Bone marrow (tissue), 2 donors: ENCODE measurements at places on chromosomes 3 and 15.

- no peak for DNase-seq
These were observed 1.7 kb downstream of the PLA2G4D start for GRCh38 chr15:42092398-42093318.

- no peak for DNase-seq
These were observed 292.8 kb downstream of the TBL1XR1 start for GRCh38 chr3:176904506-176904905.

- DNase-seq = no peak
These were observed 69.2 kb upstream of the MFGE8 start for GRCh38 chr15:88982304-88982945.

DNA sequence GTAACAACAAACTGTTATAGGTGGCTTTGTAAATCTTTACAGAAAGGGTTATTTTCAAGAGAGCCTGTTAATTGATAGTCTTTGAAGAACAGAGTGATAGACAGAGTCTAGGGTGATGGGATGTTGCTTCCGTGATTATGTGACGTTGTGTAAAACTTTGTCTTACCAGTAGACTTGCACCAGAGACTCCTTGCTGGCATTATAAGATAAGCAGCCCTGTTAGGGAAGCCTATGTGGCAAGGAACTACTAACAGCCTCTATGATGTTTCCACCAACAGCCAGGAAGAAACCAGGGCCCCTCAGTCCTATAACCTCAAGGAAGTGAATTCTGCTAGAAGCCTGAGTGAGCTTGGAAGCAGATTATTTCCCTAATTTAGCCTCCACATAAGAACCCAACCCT lies 18.9 kb downstream of the STT3B start:
- no peak for DNase-seq

GRCh38 chr15:54504695-54505094 lies 526.5 kb downstream of the UNC13C start:
- DNase-seq = no peak

GRCh38 chr3:170414202-170414663 lies 4.4 kb upstream of the CLDN11 start:
- peak; percentile 30 for DNase-seq

DNA sequence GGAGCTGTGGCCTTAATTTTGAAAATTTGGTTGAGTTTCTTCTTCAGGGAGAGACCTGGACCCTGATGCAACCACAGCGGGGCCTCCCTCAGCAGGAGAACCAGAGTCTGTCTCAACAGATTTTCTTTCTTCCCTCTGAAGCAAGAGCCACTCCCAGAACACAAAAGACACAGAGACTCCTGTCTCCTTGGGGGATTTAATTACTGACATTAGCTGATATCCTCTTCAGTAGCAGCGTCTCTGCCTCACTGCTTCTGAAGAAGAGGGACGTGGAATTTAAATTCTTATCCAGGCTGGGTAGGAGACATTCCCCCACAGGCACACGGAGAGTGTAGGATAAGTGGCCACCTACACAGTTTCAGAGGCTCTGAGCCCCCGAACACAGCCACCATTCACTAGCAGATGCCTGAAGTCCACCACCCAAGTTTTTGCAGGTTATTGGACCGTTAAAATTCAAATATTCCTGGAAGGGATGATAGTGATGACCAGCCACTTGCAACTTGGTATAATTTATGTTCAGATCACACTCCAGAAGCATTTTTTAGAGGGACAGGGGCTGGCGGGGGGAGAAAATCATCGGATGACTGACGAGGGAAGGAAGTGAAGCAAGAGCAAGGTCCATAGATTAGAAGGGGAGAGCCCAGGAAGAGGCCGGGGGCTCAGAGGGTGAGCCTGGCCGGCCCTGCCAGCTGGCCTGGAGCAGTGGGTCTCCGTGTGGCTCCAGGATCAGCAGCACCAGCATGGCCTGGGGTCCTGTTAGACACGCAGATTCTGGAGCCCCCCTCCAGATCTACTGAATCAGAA lies 109.7 kb downstream of the BDH1 start:
- DNase-seq = no peak

- DNase-seq = no peak
These were observed 908 bp upstream of the RARB start for GRCh38 chr3:25427155-25427554.

DNA sequence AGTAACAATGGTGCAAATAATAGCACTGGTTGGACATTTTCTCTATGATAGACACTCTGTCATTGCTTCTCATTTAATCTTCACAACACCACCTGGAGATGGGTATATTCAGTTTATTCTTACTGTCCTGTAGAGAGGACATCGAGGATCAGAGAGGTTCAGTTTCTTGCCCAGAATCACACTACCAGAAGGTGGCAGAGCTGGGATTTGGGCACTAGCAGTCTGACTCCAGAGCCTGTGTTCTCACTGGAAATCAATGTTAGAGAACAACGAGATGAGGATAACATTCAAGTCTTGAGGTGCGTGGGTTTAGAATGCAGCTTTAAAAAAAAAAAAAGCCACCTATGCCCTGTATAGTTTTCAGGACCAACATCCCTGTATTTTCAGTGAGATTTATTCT lies 127.8 kb downstream of the SYNPR start:
- DNase-seq = no peak

GRCh38 chr3:61946570-61947324 lies 385.4 kb downstream of the PTPRG start:
- DNase-seq = no peak

DNA sequence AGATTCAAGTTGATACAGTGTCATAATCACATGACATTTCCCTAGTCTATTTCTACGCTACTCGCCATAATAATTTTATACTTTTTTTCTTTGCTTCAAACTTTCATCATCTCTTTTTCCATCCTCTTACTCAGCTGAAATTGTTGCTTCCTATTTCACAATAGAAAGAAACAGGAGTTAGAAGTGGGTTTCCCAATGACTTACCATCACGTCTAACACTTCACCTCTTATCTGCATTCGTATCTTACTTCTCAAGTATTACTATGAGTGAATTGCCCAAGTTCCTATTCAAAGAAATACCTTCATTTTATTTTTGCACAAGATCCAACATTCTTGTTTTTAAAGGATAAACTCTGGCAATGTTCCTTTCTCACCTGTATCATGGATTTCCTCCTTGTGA lies 1539.9 kb downstream of the SI start:
- DNase-seq = no peak

GRCh38 chr15:89174476-89174875 lies 46.9 kb downstream of the RLBP1 start:
- DNase-seq = no peak

- DNase-seq = no peak
These were observed 8.4 kb downstream of the SNAP23 start for GRCh38 chr15:42503825-42504224.

DNA sequence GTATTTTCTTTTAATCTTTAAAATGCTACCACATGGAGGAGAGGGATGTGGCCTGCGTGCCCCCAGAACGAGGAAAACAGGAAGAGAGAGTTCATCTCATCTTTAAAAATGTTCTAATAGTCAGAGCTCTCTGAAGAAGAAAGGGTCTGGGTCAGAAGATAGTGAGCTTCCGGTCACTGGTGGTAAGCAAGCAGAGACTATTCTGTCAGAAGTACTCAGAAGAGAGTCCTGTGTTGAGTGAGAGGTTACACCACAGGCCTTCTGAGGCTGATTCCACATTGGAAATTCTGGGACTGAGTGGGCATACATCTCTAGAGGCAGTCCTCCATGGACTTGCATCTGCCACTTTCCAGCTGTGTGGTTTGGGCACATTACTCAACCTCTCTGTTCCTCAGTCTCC lies 82.2 kb upstream of the SLC6A1 start:
- DNase-seq = no peak

DNA sequence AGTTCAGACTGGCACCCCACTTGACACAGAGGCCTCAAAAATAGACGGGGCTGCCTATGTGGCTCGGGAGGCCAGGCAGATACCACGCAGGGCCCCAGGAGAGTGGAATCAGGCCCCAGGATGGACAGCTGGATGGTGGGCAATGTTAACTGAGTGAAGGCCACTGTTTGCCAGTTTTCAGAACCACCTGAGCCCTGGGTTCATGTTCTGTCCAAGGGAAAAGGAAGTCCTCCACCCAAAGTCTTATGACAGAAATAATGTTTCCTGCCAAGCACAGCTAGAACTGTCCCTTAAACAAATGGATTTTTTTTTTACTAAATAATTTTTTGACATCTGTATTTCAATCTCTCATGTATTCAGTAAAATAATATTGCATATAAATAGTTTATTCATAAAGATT lies 228.4 kb downstream of the KLF13 start:
- DNase-seq = no peak

- no peak for DNase-seq
These were observed 15.8 kb downstream of the DNAH1 start for GRCh38 chr3:52331906-52332305.

DNA sequence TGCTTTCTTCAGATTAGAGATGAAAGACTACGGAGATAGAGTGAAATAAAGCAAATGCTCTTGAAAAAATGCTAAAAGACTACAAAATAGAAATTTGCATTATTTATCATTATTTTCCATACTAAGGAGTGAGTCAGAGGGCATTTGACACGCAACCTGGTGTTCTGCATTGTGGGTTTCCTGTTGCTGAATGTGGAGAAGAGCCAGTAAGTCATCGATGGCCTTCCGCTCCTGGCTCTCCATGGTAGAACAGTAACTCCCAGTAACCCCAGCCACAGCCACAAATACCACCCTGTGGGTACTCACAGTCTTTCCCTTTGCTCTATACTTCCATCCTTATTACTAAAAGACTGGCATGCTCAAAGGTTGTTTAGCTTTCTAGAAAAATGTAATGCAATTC lies 61.5 kb downstream of the CGGBP1 start:
- peak; percentile 12 for DNase-seq

DNA sequence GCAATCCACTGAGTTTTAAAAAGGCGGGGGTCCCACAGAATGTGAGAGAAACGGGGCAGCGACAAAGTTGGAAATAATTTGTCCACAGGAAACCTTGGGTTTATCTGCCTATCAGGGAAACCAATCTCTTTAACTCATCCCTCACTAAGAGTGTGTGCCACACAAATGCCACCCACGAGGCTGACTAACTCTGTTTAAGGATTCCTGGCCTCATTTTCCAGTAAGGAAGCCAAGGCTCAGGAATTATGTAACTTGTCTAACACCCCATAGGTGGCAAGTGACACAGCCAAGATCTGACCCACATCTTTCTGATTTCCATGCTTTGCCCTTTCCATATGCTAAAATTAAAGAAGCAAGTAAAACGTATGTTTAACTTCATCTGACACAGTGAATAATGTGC lies 263.2 kb downstream of the CNTN3 start:
- no peak for DNase-seq

DNA sequence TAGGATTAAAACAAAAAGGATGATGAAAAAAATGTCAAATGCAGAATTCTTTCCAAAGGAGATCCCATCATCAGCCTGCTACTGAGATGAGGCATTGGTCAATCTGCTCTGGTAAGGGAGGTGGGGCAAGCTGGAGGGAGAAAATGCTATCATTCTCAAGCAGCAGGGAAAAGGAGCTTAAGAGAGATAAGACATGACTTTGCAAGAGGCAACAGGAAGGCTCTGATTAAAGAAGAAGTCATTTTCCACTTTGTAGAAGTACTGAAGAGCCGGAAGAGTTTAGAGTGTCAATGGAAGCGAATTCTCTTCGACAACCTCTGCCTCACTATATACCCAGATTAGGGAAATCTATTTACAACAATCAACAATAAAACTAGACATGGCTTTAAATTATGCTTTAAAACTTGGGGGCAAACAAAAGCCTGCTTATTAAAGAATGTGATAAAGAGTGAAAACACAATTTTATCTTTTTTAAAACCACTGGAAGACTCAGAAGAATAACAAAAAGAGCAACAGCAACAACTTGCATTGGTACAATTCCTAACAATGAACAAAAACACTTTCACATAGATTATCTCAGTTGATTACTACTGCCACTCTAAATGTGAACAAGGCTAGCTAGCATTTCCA lies 81.8 kb upstream of the NANOGP8 start:
- no peak for DNase-seq

- no peak for DNase-seq
These were observed 149.6 kb downstream of the LEKR1 start for GRCh38 chr3:156975721-156976120.

DNA sequence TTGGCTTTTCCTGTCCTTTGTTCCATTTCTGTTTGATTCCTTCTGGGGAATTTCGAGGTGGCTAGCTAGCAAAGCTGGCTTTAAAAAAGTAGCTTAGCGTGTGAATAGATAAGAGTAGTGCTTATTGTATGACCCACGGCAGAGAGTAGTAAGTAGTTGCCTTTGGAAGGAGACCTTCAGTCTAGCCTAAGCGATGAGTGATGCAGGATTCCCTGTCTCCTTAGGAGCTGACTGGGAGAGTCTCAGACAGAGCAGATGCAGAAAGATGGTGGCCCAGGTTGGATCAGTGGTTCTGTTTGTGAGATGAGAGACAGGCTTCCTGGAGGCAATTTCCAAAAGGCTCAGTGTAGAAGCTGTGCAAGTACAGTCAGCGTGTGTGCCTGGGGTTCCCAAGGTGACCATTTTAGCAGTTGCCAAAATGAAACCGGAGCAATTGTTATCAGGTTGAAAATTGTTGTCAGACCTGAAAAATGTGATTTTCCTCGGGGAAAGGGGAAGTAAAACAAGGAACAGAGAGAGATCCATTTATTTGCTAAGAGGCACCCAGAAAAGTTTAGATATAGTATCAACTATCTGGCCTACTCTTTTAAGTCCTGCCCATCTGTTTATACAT lies 681 bp upstream of the IL5RA start:
- DNase-seq = no peak

DNA sequence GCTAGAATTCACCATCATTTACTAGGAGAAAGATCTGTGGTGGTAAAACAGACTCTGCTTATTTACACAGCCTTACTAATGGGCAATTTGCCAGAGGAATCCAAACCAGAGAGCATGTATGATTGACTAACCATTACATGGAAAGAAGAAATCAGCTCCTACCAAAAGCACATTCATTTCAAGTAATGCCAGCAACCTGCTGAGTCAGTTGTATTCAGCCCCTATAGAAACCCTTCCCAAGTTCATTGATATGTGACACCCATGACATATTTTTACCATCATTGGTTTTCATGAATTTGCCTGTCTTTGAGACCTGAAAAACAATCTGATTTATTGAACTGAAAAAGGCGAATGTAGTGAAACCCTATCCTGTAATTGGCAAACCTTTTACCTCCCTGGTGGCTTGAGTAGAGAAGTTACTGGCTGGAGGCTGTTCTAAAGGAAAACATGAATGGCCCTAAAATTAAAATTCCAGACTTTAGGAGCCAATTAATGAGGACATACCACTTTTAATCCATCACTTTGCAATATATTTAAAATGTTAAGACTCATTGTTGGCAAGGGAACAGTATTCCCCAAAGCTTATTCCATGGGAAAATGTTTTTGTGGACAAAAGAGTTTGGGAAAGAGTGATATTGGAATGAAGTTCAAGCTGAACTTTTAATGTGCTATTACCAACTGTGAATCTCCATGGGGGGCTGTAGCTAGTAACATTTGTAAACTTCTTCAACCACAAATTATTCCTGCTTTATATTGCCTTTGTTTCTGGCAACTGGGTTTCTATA lies 542.9 kb downstream of the FHIT start:
- DNase-seq = no peak

GRCh38 chr3:80696280-80696679 lies 928.5 kb upstream of the ROBO1 start:
- DNase-seq = no peak

- DNase-seq = no peak
These were observed 68.7 kb downstream of the CGNL1 start for GRCh38 chr15:57444877-57445513.

- no peak for DNase-seq
These were observed 778 bp downstream of the CRBN start for GRCh38 chr3:3178498-3179328.
